ENCODE measurements at places on chromosomes 4 and X.

DNA sequence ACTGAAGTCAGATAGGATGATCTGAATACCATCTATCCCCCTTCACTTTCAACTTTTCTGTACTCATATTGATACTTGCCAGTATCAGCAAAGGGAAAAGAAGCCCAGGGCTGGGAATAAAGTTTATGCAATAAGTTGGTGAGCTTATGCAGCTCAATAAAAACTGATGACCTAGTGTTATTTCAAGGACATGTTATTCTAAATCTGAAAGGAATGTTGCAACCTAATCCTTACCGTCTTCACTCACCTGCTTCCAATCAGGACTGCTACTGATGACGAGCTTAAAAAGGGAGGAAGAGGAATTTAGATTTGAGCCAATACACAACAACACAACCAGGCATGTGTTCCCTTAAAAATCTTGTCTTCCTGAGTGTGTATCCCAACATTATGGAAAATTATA is 419.9 kb downstream of the SPRY1 start:
- DNase-seq = no peak

GRCh38 chrX:131544218-131544617 is 344 bp downstream of the OR13H1 start:
- no peak for DNase-seq

GRCh38 chr4:35556387-35556786 is 687.9 kb downstream of the ARAP2 start:
- DNase-seq = no peak

GRCh38 chr4:81883004-81883403 is 411.3 kb upstream of the RASGEF1B start:
- DNase-seq = no peak

DNA sequence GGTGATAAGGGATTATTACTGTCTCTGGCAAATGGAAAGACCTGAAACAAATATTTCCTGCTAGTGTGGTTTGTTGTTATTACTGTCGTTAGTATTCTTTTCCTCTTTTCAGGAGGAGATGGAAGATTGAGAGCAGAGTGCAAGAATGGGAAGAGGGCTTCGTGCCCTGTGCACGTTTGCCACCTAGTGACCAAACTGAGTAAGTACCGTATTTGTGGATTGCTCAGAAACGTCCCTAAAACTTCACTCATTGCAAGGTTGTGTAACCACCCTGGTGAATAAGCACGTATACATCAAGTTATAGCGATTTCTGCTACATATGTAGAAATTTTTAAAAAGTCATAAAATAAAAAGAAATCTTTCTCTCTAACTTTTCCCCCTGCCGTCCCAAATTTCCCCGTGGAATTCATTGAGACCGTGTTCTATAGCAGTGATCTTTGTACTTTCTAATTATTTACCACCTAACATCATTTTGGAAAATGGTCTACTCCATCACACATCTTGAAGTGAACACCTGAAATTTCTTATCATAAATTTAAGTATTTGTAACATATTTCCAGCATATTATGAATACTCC is 24.3 kb downstream of the LINC00632 start:
- no peak for DNase-seq

DNA sequence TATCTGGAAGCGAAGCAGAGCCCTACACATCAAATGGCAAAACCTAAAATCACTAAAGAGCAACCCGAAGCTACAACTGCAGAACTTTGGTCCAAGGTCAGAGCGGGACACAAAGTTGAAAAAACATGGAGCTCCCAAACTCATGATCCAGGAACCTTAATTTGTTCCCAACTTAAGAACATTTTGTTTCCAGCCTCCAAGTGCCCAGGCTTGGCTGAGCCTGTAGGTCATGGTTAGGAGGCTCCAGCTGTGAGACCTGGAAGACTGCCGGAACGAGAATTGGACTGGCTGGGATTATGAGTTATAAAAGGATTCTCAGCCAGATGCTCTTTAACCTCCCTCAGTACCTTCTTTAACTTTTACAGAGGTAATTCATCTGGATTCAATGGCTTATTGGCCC is 349.1 kb upstream of the DDX53 start:
- DNase-seq = peak; percentile 42

DNA sequence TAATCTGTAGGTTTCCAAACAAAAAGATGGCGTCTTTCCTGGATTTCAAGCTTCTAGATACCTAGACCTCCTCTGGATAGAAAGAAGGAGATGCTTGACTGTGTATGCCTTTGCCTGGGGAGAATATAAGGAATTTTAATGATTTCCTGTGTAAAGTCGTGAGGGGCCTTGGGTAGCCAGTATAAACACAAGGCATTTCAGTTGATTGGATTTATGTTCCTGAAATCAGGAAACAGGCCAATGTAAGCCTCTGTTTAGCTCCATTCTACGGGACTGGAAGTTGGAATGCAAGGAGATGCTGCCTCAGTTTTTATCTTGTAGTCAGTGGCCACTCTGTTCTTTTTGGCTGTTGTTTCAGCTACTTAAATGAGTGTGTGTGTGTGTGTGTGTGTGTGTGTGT is 137.2 kb downstream of the GUCY2F start:
- DNase-seq = no peak

DNA sequence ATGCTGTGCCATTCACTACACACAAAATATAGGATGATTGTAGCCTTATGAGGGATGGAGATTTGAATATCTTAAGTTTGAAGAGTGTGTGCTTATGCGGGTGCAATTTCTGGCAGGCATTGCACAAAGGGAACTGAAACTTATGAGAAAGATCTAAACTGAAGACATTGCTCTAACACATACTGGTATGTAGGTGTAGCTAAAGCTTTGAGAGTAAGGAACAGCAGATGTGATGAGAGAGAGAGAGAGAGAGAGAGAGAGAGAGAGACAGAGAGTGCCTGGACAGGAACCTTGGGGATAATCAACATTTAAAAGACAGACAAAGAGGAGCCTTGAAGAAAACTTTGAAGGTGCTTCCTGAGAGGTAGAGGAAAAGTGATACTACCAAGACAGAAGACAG is 379.7 kb downstream of the SPRY1 start:
- no peak for DNase-seq

DNA sequence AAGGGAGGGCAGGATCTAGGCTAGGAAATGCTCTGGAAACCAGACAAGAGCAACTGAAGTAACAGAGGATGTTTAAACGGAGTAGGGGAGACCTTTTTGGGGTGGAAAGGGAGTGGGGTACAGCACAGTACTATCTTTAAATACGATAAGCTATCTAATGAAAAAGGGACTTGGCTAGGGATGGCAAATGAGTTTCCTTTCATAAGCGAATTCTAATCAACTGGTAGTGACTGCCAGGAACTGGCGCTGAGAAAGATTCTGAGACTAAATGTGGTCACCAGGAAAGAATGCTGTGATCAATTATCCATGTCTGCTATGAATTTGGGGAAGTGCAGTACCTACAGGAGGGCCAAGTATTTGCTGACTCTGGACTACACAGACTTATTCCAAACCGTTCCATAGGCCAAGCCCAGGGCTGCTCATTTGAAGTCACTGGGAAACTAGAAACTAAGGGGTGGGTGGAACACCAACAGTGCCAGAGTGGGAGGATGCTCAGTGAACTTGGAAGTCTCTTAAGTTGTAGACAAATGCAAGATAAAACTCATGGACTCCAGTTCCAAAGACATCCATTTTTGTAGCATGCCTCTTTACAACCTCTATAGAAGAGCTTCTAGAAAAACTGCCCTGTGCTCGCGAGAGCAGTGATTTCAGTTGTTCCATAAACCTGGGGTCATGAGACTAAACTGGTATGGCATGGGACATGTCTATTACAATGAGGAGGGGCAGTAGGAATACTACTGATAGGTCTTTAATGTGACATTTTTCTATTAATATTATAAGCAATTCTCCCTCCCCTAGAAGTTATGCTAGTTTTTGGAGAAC is 2.0 kb downstream of the TRAPPC2 start:
- no peak for DNase-seq

DNA sequence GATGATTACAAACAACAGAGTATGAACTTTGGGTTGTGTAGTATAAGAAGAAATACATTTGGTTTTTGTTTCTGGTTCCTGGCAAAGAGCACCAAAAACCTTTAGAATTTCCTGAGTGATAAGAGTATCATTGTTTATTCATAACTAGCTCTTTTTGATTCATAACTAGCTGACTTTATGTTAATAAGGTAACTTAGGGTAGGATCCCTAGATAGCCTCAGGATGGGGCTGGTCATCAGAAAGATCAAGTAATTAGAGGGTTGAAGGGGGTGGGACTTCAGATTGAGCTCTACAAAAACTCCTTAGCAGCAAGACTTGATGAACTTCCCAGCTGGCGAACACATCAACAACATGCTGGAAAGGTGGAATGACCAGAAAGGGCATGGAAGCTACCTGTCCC is 166.5 kb downstream of the SCFD2 start:
- no peak for DNase-seq

GRCh38 chr4:152166567-152166966 is 369.3 kb downstream of the FBXW7 start:
- no peak for DNase-seq

- no peak for DNase-seq
These were observed 3.3 kb downstream of the EGF start for GRCh38 chr4:109916027-109916409.

- DNase-seq = no peak
These were observed 1348.8 kb downstream of the PCDH18 start for GRCh38 chr4:136183513-136183912.

- DNase-seq = no peak
These were observed 14.9 kb upstream of the LOC101059915 start for GRCh38 chrX:71652405-71652804.

- DNase-seq = no peak
These were observed 307.8 kb upstream of the GIMD1 start for GRCh38 chr4:106676173-106676921.

Data from Right ventricle myocardium superior (tissue), 1 donor.